ENCODE measurements at places on chromosomes 3 and 15.

- peak; percentile 25 for DNase-seq
Measured at GRCh38 chr15:89203705-89204273, 17.6 kb downstream of the RLBP1 start.

DNA sequence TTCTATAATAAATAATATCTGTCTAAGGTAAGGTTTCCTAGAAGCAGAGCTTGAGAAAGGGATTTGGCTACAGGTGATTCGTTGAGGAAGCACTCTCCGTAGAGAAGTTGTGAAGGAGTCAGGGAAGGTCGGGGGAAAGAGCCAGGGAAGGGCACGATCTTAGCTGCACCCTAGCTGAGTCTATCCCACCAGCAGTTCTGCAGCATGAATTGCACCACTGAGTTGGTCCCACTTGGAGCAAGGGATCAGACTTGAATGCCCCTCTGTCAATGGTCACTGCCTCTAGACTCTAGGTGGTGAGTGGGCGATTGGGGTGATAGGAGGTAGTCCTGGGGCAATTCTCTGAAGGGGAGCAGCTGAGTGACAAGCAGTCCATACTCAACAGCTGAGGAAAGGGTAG, 13.5 kb downstream of the TMC3 start:
- no peak for DNase-seq

- peak; percentile 25 for DNase-seq
Measured at GRCh38 chr3:187929112-187929816, 184.0 kb upstream of the BCL6 start.

- no peak for DNase-seq
Measured at GRCh38 chr3:107117922-107118536, 259.2 kb upstream of the CCDC54 start.

GRCh38 chr3:195751560-195751959, 30.8 kb downstream of the MUC20 start:
- no peak for DNase-seq

DNA sequence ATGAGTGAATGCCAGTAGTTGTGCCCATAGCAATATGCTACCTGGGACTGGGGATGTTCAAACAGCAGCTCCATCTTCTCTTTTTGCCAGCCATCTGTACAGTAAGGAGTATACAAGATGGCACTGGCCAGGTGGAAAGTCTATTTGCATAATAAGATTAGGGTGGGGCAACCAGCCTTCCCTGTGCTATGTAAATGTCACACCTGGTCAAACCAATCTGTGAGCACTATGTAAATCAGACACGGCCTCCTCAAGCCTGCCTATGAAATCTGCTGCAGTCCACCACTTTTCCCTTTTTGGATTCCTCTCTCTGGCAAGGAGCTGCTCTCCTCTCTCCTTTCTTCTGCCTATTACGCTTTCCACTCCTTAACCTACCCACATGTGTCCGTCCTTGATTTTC, 53.0 kb downstream of the C3orf80 start:
- DNase-seq = no peak

DNA sequence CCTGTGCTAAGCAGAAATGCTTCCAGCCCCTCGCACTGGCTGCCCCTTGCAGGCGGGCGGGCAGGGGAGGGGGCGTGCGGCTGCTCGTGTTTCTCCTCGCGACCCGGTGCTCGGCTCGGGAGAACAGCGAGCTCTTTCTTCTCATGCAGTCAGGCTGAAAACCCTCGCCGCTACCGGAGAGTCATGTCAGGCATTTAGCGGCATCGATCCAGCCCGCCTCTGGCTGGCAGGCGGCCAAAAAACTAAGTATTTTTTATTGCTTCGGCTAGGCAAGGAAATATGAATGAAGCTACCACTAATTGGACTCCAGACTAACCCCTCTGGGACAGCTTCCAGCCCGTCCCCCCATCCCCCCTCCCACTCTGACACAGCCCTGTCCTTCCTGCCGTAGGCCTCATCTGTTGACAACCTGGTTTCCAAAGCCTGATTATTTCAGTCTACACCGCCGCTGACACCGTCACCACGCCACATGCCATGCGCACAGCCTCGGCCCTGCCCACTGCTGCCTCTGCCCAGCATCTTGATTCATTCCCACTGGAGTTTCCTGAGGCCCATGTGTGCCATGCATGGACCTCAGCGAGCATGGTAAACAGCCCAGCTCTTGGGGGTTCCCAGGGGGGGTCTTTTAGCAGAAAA, 35.3 kb downstream of the TLE3 start:
- no peak for DNase-seq

- DNase-seq = no peak
Measured at GRCh38 chr15:101641894-101642293, 10.3 kb downstream of the TM2D3 start.

- DNase-seq = no peak
Measured at GRCh38 chr3:126157083-126157768, 23.2 kb downstream of the ALDH1L1 start.

- DNase-seq = peak; percentile 64
Measured at GRCh38 chr3:40179016-40179415, 130.5 kb upstream of the EIF1B start.
